ENCODE measurements at places on chromosomes 3 and 15. TPM values are rescaled to one million over a fixed set of nuclear protein-coding genes. Genes with fewer than 3 reads are reported as not detected.

GRCh38 chr15:35054380-35054779 lies 30.7 kb downstream of the NANOGP8 start:
- H3K27me3 ChIP-seq = no peaks in the 10 kb centered on the region
- no peak overlapping the region for H3K4me3 ChIP-seq
- H3K27ac ChIP-seq = no peak overlapping the region
- H3K36me3 ChIP-seq = no peaks in the 10 kb centered on the region
- peaks cover under 1% of the 10 kb centered on the region for H3K4me1 ChIP-seq
- no peak for DNase-seq

- no peaks in the 10 kb centered on the region for H3K4me1 ChIP-seq
- H3K27ac ChIP-seq = no peak overlapping the region
- DNase-seq = no peak
- H3K4me3 ChIP-seq = no peak overlapping the region
Observed at GRCh38 chr3:158486200-158486599, 84.8 kb upstream of the MLF1 start.

- H3K27ac ChIP-seq = peak overlapping the region; percentile 84
- H3K36me3 ChIP-seq = no peaks in the 10 kb centered on the region
- H3K4me3 ChIP-seq = peak overlapping the region; percentile 65
- no peaks in the 10 kb centered on the region for H3K27me3 ChIP-seq
Observed at GRCh38 chr3:49500732-49501609, 30.9 kb downstream of the DAG1 start.

DNA sequence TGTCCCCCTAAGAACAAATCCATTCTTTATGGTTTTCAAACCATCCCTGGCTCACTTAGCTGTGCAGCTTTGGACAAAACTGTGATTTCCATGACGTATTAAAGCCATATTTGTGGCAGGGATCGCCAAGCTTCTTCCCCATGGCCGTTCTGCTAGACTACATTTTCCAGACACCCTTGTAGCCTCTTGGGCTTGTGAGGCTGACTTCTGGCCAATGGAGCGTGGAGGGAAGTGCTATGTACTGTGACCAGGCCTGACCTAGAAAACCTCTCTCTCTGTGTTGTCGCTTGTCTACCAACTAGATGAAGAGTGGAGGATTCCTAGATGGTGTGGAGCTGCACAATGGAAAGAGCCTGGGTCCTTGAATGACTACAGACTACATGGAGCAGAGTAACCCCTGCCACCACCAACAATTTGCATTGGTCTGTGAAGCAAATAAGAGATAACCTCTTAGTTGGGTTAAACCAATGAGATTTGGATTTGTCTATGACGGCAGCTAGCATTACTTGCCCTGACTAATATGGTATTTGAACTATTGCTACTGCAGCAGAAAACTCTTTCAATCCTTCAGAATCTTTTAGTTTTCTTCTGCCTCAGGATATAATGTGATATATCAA lies 22.1 kb upstream of the MGLL start:
- H3K27ac ChIP-seq = no peak overlapping the region
- peaks cover 8% of the 10 kb centered on the region for H3K27me3 ChIP-seq
- H3K36me3 ChIP-seq = no peaks in the 10 kb centered on the region

- 0 out of 3 replicates have a peak, but pooled peaks cover 3% of the 10 kb centered on the region for H3K36me3 ChIP-seq
- H3K27me3 ChIP-seq = no peaks in the 10 kb centered on the region
- DNase-seq = no peak
- no peak overlapping the region for H3K4me3 ChIP-seq
- H3K4me1 ChIP-seq = no peaks in the 10 kb centered on the region
- no peak overlapping the region for H3K27ac ChIP-seq
Observed at GRCh38 chr15:66738116-66738515, 36.1 kb downstream of the SMAD6 start.

DNA sequence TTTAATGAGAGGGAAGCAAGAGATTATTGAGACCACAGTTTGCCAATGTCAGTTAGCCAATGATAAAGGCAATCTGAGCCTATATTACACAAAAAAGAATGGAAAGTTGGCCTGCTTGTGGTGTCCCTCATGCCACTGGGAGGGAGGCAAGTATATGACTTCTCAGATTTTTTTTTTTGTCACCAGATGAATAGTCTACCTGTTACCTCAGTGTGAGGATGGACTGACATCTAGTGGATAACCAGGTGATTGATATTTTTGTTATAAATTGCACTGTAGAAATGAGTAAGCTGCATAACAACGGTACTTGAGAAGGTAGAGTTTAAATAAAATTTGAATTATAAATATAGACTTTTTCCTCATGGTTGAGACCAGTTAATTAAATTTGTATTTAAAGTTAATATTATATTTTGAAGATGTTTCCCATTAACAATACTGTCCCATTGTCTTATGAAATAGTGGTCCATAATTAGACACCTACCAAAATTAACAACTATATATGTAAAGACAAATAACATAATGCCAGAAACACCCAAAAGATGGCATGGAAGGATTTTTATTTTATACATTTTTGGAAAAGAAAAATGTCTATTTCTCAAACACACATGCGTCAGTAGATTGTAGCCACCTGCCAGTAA lies 237.8 kb upstream of the GADL1 start:
- H3K36me3 ChIP-seq = no peaks in the 10 kb centered on the region
- no peaks in the 10 kb centered on the region for H3K27me3 ChIP-seq
- no peak overlapping the region for H3K27ac ChIP-seq
- H3K4me3 ChIP-seq = no peak overlapping the region
- H3K4me1 ChIP-seq = no peaks in the 10 kb centered on the region
- DNase-seq = peak; percentile 39

- H3K27ac ChIP-seq = no peak overlapping the region
- peak; percentile 25 for DNase-seq
- H3K4me1 ChIP-seq = no peaks in the 10 kb centered on the region
- no peaks in the 10 kb centered on the region for H3K36me3 ChIP-seq
- H3K27me3 ChIP-seq = 0 out of 3 replicates have a peak, but pooled peaks cover 13% of the 10 kb centered on the region
Observed at GRCh38 chr15:60179786-60180391, 175.8 kb downstream of the FOXB1 start.

DNA sequence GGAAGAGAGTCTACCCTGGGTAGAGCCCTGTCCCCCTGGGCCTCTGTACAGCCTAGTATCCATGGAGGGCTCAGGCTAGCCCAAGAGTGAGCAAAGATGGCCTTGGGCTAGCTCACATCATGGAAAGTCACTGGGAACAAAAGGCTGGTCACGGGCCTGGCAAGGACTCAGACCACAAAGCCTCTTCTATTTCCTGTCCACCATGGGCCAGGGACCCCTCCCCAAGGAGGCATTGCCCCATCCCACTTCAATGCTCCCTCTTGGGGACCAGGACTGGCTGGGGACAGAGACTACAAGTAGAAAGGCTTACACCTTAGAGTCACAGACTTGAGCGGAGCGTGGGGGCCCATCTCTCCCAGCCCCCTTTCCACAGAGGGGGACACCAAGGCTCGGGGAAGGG lies 16.9 kb downstream of the DUSP7 start:
- no peak overlapping the region for H3K27ac ChIP-seq
- peak; percentile 35 for DNase-seq
- H3K4me1 ChIP-seq = peaks cover 67% of the 10 kb centered on the region
- no peaks in the 10 kb centered on the region for H3K36me3 ChIP-seq

- no peak overlapping the region for H3K27ac ChIP-seq
- H3K27me3 ChIP-seq = no peaks in the 10 kb centered on the region
- H3K4me1 ChIP-seq = no peaks in the 10 kb centered on the region
- no peaks in the 10 kb centered on the region for H3K36me3 ChIP-seq
Observed at GRCh38 chr3:86381247-86381646, 609.7 kb downstream of the VGLL3 start.

DNA sequence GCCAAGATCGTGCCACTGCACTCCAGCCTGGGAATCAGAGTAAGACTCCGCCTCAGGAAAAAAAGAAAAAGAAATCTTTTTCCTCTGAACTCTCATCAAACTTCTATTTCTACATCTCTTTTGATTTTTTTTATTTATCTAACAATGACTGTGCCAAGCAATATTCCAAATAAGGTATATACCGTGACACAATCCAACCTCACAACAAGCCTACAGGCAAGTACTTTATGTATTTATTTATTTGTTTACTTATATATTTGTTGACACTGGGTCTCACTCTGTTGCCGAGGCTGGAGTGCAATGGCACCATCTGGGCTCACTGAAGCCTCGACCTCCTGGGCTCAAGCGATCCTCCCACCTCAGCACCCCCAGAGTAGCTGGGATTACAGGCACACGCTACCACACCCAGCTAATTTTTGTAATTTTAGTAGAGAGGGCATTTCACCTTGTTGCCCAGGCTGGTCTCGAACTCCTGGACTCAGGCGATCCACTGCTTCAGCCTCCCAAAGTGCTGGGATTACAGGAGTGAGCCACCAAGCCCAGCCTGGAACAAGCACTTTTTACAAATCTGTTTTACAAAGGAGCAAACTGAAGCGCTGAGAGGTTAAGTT lies 94.9 kb upstream of the CHD2 start:
- peak overlapping the region; percentile 90 for H3K27ac ChIP-seq
- H3K4me3 ChIP-seq = no peak overlapping the region
- peaks cover 63% of the 10 kb centered on the region for H3K4me1 ChIP-seq
- H3K27me3 ChIP-seq = no peaks in the 10 kb centered on the region
- no peak for DNase-seq

DNA sequence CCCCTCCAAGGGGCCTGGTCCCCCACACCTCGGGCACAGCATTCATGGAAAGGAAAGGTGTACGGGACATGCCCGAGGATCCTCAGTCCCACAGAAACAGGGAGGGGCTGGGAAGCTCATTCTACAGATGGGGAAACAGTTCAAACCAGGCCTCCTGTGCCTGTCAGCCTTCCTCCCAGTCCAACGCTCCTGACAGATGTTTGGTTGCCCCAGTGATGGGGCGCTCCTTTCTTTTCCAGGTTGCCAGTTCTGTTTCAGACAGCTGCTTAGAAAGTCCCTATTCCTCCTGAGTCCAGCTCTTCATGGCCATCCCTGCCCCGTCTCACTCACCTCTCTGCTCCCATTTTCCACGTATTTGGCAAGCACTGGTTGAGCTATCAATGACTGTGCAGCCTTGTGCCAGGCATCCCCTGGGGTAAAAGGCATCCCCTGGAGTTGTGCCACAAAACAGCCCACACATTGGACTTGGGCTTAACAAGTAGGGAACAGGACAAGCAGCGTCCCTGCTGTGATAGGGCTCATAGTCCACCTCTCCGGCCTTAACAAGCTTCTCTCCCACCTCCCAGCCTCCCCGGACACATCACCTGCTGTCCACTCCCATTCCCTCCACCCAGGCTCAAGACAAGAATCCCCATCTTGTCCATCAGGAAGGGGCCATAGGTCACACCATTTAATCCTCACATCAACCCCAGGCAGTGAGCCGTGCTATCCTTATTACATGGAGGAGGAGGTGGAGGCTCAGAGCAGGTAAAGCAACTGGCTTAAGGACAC lies 6.6 kb downstream of the OXTR start:
- H3K27ac ChIP-seq = no peak overlapping the region
- no peak overlapping the region for H3K4me3 ChIP-seq
- DNase-seq = no peak
- H3K27me3 ChIP-seq = no peaks in the 10 kb centered on the region
- no peaks in the 10 kb centered on the region for H3K36me3 ChIP-seq

DNA sequence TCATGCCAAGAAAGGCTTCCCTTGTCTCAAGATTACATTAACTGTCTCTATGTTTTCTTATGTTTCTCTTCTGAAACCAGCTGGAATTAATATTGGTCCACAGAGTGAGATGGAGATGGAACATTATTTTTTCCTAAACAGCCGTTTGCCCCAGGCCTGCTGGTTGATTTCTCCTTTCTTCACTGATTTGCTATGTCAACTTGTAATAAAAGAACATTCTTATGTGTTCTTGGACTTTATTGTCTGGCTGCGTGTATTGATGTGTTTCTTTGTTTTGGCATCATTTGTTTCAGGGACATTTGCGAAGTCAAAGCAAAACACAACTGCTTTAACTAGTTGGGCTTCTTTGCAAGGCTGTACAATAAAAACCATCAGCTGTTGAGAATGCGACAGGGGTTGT lies 168.5 kb downstream of the FAM43A start:
- no peak overlapping the region for H3K27ac ChIP-seq
- DNase-seq = no peak
- no peaks in the 10 kb centered on the region for H3K36me3 ChIP-seq
- H3K4me1 ChIP-seq = peaks cover 23% of the 10 kb centered on the region
- no peaks in the 10 kb centered on the region for H3K27me3 ChIP-seq

GRCh38 chr3:122458992-122459391 lies 43.1 kb upstream of the WDR5B start:
- peaks cover 16% of the 10 kb centered on the region for H3K4me1 ChIP-seq
- no peak for DNase-seq
- no peak overlapping the region for H3K4me3 ChIP-seq
- H3K36me3 ChIP-seq = peaks cover 54% of the 10 kb centered on the region
- H3K27me3 ChIP-seq = no peaks in the 10 kb centered on the region

DNA sequence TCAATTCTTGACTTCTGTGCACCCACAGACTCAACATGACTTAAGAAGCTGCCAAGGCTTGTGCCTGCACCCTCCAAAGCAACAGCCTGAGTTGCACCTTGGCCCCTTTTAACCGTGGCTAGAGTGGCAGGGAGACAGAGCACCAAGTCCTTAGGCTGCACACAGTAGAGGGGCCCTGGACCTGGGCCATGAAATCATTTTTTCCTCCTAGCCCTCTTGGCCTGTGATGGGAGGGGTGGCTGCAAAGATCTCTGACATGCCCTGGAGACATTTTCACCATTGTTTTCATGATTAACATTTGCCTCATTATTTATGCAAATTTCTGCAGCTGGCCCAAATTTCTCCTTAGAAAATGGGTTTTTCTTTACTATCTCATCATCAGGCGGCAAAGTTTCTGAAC lies 836.8 kb downstream of the ZPLD1 start:
- DNase-seq = no peak
- no peaks in the 10 kb centered on the region for H3K27me3 ChIP-seq
- H3K4me3 ChIP-seq = no peak overlapping the region
- no peaks in the 10 kb centered on the region for H3K4me1 ChIP-seq

GRCh38 chr3:82186017-82186416 lies 424.6 kb upstream of the GBE1 start:
- no peak overlapping the region for H3K27ac ChIP-seq
- H3K27me3 ChIP-seq = no peaks in the 10 kb centered on the region
- no peak overlapping the region for H3K4me3 ChIP-seq

DNA sequence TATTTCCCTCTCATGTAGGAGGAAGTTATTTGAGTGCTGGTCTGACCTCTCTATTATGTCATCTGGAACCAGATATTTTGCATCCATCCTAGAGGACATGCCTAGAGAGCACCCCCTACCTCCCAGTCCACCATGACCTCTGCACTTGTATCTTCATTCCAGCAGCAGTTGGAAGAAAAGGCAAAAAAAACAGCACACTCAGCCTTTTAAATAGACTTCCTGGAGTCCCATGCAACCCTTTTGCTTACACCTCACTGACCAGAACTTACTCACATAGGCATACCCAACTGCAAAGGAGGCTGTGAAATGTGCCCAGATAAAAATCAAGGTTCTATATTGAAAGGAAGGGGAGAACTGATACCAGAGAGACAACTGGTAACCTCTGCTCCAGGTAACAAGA lies 92.3 kb upstream of the FHIT start:
- no peak overlapping the region for H3K27ac ChIP-seq
- DNase-seq = no peak
- no peaks in the 10 kb centered on the region for H3K36me3 ChIP-seq

Gene CLRN1
- polyA plus RNA-seq = not detected

Gene SAMD7
- polyA plus RNA-seq = not detected

Gene RBPMS2
- polyA plus RNA-seq = 0.08 TPM

Gene TMC3
- polyA plus RNA-seq = not detected

Gene PRR20G
- polyA plus RNA-seq = not detected

Gene NFKBIZ
- 60.6 TPM for polyA plus RNA-seq

Gene CXCR6
- not detected for polyA plus RNA-seq

Gene INSYN1
- not detected for polyA plus RNA-seq

Gene CHRFAM7A
- polyA plus RNA-seq = 2.7 TPM

Gene GOLGA8R
- polyA plus RNA-seq = 0.08 TPM

Gene UBAP1L
- polyA plus RNA-seq = 1.4 TPM

Gene GOLGA6B
- not detected for polyA plus RNA-seq
